T47D (cell line): ENCODE measurements at places on chromosomes 12 and 14.

- peak; percentile 50 for DNase-seq
Observed at GRCh38 chr14:71933001-71933587, 865 bp downstream of the RGS6 start.

DNA sequence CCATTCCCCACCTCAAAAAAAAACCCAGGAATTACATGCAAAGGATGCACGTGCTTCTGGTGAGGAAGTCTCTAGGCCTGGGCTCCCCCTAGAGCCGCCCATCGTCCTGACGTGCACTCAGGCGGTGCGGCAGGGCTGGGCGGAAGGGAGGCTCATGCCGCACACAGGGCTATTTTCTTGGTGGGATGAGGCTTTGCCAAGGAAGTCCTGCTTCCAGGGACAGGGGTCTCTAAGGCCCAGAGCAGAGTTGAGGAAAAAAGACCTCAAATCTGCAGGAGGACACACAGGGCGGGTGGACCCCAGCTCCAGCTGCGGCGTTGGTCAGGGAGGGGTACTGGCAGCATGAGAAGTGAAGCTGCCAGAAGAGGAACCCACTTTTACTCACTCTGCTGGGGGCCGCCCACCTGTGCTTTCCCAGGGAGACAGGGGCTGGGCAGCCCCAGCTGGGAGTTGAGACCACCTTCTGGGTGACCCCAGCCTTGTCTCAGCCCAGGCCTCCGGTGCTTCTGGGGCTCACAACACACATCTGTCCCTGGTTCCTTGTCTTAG is 4.2 kb downstream of the RHOF start:
- DNase-seq: no peak

DNA sequence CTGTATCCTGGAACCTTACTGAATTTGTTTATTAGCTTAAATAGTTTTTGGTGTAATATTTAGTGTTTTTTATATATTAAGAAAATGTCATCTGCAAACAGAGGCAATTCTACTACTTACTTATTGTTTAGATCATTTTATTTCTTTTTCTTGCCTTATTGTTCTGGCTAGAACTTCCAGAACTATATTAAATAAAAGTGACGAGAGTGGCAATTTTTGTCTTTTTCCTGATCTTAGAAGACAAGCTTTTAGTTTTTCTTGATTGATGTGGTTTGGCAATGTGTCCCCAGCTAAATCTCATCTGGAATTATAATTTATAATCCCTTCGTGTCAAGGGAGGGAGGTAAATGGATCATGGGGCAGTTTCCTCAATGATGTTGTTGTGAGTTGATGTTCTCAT is 857.8 kb downstream of the SLC6A15 start:
- no peak for DNase-seq

DNA sequence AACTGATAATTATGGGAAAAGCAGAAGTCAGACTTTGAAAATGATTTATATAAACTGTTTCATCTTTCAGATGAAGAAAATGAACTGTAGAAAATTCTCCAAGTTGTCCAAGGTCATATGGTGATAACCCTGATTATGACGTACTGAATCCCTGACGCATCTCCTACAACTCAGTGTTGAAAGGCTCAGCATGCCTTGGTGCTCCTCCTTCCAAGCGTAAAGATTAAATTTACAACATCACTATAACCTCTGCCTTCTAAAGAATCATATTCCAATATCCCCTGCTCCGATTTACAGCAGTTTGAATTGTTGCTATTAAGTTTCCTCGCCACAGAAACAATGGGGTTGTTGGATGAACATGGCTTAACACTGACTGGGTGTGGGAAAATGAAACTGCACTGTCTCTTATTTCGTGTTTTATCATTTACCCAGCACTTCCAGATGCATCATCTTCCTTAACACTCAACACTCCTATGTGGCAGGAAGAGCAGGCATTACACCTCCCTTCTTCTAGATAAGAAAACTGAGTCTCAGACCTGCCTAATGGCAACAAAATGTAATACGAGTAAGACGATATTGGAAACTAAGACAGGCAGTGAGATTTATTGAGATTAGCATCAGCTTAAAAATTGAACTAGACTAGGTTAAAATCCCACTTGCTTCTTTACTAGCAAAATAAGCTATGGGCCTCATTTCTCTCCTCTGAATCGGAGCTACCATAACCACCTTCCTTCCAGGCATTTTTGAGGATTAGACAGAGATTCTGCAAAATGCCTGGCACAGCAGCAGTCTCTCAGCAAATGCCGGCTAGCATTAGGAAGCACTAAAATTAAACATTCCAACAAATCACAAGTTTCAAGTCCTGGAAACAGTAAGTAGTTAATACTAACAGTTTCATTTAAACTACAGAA is 74.2 kb downstream of the PPM1H start:
- no peak for DNase-seq

DNA sequence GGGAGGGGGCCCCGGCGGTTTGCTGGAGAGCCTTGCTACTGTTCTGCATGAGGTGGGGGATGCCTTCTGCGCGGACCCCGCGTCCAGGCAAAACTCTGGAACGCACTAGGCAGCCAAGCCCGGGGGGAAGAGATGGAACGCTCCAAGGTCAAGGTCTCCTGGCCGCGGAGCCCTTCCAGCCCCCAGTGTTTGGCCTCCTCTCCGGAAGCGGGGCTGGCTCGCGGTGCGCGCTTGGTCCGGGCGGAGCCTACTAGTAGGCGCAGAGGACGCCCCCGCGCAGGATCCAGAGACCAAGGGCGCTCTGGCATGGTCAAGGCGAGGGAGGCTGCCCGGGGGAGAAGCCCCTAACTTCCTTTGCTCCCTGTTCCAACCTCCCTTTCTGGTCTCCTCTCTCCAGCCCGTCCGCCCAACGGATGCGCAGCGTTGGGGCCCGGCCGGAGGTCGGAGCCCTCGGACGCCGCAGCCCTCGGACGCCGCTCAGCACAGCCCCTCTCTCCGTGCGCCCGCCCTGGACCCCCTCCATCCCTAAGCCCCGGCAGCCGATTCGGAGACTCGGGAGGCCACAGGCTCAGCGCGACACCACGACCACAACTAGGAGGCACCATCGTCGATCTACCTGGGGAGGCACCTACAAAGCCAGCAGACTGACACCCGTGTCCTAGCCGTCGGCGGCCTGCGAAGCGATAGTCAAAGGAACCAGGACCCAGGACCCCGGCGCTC is 669 bp upstream of the KCNK13 start:
- no peak for DNase-seq

- no peak for DNase-seq
Observed at GRCh38 chr14:53563628-53564027, 393.0 kb downstream of the BMP4 start.

DNA sequence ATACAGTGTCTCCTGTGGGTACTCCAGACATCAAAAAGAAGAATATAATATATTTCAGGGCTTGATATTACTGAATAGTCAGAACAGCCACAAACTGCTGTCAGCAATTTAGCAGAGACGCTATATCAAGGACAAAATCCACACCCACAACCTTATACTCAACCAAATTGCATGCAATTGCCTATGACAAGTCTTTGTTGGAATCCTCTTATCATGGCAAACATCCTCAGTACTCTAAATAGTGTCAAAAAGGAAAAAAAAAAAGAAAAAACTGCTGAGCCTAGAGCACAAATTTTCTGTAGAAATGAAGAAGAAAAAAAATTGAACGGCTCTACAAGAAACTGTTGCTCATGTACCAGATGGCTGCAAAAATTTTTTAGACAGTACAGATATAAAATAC is 485.7 kb downstream of the TMTC2 start:
- DNase-seq: no peak

GRCh38 chr14:99412117-99413061 is 68.3 kb downstream of the SETD3 start:
- no peak for DNase-seq

DNA sequence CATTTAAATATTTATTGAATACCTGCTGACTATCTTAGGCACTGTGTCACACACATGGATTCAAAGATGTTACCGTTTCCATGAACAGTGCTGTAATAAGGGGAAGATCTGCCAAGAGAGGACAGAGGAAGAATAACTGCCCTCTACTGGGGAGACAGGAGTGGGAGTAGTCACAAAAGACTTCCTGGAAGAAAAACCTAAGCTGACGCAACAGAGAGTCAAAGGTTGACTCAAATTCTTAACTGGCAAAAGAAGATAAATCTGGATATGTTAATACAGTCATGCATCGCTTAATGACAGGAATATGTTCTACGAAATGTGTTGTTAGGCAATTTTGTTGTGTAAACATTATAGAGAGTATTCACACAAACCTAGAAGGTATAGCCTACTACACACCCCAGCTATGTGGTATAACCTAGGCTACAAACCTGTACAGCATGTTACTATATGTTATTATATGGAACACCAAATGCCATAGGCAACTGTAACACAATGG is 51.5 kb downstream of the DCAF5 start:
- no peak for DNase-seq

DNA sequence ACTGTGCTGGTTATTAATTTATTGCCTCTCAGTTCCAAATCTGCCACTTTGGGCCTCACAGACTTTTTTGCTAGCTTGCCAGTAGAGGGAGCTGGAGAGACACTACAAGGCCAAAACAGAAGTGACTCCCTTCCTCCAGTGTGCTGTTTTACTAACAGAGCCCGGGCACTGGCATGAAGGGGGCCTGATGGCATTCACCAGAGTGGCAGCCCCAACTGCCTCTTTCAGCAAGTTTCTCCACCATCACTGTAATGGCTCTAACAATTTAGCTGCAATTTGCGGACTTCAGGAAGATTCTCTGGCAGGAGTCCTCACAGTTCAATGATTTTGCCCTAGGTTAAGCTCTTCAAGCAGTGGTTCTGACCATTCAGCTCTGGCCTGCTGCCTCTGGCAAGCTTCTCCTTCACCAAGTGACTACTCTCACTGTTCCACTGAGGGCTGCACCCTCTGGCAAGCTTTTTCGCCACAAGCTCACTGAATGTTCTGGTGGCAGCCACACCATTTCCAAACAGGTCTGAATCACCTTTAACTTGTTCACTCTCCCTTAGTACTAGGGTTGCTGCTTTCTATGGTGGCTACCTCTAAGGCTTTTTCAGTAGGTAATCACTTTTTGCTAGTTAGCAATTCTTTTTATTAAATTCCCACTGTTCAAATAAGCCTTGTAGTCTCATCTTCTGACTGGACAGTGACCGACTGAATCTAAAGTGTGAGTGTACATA is 104.9 kb downstream of the ZC3H14 start:
- peak; percentile 89 for DNase-seq

DNA sequence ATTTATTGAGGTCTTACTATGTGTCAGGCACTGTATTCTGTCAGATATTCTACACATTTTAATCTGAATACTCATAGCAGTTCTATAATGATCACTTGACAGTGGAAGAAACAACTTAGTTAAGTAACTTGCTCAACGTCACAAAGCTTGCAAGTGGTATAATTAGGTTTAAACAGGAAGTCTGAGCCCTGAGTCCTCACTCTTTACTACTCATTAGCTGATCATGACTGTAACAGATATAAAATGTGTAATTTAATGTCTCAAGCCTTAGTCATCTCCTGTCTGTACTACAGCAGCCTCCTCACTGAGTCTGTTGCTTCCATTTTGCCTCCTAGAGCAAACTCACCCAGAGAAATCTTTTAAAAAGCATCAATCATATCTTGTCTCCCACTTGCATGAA is 38.9 kb downstream of the PPP4R4 start:
- DNase-seq: no peak

DNA sequence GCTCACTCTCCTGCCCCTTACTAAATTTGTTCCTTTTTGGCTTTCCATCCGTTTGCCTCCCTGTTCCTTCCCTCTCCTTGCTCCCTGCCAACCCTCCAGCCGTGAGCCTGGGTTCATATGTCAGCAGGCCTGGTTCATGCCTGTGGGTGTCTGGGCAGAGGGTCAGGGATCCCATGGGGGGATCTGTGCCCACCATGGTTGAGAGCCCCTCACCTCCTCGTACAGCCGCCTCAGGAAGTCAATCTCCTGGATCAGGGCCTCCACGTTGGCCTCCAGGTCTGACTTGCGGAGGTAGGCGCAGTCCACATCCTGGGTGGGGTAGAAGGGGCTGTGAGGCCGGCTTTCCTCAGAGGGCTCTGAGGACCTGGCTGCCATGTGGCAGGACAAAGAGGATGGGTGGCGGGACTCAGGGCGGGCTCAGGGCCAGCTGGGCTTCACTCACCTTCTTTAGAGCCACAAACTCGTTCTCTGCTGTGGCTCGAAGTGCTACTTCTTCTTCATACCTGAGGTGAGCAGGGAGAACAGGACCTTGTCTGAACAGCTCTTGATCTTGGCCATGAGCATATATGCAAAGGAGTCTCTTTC is 3.6 kb downstream of the KRT83 start:
- no peak for DNase-seq

DNA sequence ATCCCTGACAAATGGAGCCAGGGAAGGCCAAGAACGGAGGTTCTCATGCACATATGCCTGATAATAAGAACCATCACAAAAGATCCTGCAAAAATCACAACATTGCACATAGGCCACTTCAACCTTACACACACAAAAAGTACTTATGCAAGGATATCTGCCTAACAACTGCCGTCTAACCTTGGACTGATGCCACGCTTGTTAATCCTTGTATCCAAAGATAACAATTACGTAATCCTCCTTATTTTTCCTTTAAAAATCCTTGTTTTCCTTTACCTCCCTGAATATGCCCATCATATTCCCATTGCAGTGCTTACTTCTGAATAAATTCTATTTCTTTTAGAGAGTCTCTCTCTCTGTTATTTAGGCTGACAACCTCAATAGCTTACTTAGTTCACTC is 59.5 kb downstream of the TMEM116 start:
- DNase-seq: no peak
